ENCODE measurements at places on chromosomes 3 and 15. TPM values are rescaled to one million over a fixed set of nuclear protein-coding genes. Genes with fewer than 3 reads are reported as not detected.

FBXL2 gene
- 16.8 TPM for total RNA-seq

EIF4A2 gene
- 691 TPM for total RNA-seq

EHHADH gene
- total RNA-seq = 2.9 TPM

FGD5 gene
- total RNA-seq = under 0.01 TPM

ZNF662 gene
- 3.9 TPM for total RNA-seq

UBE2E2 gene
- total RNA-seq = 30.3 TPM

CASR gene
- total RNA-seq = not detected

LDHAL6B gene
- not detected for total RNA-seq

USP50 gene
- 1.3 TPM for total RNA-seq

WNT5A gene
- 1,105 TPM for total RNA-seq
